ENCODE measurements at places on chromosomes 2 and 18.

DNA sequence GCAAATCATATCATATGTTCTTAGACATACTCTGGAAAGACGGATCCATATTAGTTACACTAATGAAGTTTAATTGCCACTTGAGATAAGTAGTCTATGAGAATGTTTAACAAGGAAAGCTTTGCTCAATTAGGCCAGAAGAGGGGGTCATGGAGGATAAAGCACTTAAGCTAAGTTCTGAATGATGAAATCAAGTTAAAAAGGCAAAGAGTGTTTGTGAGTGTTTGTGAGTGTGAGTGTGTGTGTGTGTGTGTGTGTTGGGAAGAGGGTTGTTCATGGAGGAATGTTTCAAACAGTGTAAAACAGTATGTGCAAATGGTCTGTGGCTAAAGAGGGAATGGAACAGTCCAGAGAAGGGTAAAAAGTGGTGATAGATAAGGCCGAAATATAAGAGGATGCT lies 360.9 kb downstream of the ERBB4 start:
- DNase-seq = no peak

DNA sequence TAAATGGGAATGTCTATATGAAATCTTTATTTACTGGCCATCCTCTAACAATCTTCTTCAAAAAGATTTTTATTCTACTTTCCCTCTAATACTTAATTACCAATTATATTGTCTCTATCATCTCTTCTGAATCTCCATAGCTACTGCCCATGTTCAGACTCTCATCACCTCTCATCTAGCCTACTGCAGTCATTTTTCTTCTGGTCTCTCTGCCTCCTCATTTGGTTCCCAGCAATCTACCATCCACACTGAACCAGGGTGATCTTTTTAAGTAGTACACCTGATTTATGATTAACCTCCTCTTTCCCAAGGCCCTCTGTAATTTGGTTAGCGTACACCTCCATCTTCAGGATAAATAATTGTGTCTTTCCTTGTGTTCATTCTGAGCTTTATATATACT lies 57.6 kb downstream of the NCKAP1 start:
- no peak for DNase-seq

GRCh38 chr2:10406491-10407188 lies 41.5 kb downstream of the ODC1 start:
- DNase-seq = no peak

- DNase-seq = no peak
Observed at GRCh38 chr2:176854062-176854461, 358.5 kb upstream of the HNRNPA3 start.

GRCh38 chr2:25105336-25106085 lies 62.9 kb downstream of the POMC start:
- no peak for DNase-seq

DNA sequence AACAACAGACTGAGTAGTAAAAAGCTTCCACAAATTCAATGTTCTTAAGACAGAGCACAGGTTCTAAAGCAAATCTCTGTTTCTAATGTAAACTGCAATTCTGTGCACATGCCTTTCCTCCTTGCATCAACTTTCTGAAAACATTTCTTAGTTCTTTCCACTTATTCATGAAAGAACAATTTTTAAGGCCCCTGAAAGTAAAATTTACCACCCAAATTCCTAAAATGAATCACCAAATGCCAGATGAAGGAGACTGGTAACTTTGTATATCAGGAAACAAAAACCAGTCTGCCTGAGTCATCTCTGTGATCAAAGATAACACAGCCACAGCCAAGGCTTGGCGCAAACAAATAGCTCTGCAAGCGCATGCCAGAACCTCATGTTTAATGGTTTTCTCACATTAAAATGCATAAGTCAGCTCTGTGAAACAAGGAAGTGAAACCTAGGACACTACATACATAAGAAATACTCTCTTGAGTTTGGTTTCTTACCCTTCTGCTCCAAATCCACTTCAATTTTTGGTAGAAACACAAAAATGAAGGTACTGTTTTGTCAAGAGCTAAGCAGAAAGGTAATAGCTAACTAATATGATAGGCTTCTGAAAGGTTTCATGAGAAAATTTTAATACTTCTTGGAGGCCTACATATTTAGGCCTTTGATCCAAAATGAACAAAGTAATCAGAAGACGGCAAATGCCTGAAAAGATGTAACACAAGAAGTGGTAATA lies 169.4 kb downstream of the THADA start:
- DNase-seq = no peak

GRCh38 chr2:13819896-13820295 lies 812.6 kb upstream of the LRATD1 start:
- DNase-seq = no peak

- DNase-seq = no peak
Observed at GRCh38 chr2:39150102-39150562, 29.3 kb upstream of the SOS1 start.

- DNase-seq = peak; percentile 41
Observed at GRCh38 chr2:31170071-31170698, 31.9 kb upstream of the GALNT14 start.

- no peak for DNase-seq
Observed at GRCh38 chr2:160890667-160891352, 269.4 kb upstream of the TANK start.

- DNase-seq = no peak
Observed at GRCh38 chr18:48940854-48941611, 9.7 kb downstream of the SMAD7 start.

DNA sequence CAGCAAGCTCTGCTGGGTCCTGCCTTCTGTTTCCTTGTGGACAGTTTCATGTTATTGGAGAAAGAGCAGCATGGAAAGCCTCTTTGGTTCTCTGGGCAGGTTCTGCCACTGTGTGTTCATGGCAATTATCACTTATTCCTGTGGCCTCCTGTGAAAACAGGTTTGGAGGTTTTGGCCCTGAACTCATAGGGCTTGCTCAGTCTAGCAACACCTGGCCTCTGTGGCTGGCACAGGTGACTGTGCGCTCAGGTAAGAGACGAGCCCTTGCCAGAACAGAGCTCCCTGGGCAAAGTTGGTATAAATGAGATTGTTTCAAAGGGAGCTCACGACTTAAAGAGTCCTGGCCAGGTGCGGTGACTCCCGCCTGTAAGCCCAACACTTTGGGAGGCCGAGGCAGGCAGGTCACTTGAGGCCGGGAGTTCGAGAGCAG lies 5.7 kb downstream of the CEP68 start:
- DNase-seq = no peak

GRCh38 chr2:168030862-168031624 lies 216.4 kb downstream of the STK39 start:
- no peak for DNase-seq

DNA sequence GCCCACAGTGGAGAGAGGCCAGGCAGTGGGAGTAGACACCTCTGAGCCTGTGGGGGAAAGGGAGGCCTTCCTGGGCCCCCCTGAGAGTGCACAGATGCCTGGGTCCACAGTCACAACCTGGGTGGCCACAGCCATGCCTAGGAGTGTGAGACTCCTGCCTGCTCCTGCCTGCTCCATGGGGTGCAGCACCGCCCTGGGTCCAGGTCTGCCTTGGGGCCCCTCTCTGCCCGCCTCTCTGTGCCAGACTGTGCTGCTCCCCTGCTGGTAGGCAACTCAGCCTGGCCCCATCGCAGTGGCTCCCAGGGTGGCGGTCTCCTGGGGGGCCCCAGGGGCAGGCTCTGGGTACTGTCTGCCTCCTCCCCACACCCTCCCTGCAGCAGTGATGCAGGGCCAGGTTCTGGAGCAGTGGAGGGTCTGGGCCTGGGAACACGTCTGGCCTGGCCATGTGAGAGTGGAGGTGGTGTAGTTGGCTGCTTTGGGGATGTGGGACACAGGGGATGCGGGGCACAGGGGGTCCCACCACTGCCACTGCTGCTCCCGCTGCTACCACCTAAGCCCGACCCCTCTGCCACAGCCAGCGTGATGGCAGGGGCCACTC lies 60.1 kb upstream of the DLX2 start:
- no peak for DNase-seq

DNA sequence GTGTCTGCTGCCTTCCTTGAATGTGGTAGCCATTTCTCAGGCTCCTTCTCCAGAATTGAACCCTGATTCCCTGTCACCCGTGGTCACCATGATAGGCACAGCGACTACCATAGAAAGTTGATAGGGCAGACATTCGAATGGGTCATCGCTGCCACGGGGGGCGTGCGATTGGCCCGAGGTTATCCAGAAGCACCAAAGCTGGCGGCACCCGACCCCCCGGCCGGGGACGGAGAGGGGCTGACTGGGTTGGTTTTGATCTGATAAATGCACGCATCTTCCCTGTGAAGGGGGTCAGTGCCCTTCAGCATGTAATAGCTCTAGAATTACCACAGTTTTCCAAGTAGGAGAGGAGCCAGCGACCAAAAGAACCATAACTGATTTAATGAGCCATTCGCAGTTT lies 94.0 kb upstream of the ANKRD30BL start:
- DNase-seq = no peak

- no peak for DNase-seq
Observed at GRCh38 chr2:219244789-219245147, 476 bp downstream of the GLB1L start.
